ENCODE measurements at places on chromosomes 12 and 14.

DNA sequence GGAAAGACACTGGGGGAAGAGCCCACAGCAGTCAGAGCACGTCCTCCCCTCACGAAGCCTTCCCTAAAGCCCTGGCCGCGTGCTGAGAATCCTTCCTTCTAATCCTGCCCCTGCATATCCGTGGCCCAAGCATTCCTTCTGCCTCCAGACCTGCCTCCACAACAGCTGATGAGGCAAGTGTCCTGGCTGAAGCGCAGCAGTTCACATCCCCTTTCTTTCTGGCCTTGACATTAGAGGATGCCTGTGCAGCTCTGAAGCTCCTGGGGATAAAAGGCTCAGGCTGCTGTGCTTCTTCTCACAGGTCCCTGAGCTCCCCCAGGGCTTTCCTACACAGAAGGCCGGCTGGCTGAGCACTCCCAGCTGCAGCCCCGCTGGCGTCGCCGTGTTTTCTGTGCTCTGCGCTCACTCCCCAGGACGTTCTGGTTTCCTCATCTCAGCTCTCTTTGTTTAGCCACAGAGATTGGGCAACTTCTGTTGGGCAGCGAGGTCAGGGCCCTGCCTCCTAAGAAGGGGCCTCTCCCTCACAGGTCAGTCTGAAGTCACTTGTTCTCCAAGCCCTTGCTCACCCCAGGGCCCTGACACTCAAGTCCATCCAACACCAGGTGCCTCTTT lies 45.8 kb downstream of the NINJ2 start:
- no peak for DNase-seq

DNA sequence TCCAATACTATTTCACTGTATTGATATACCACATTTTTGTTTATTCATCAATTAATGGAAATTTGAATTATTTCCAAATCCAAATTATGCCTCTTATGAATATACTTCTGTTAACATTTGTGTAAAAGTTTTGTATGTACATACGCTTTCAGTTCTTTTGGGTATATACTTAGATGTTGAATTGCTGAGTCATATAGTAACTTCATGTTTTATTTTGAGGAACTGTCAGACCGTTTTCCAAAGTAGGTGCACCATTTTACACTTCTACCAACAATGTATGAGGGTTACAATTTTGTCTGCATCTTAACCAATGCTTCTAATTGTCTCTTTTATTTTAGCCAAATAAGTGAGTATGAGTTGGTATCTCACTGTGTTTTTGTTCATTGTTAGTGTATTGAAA lies 10.2 kb upstream of the CCER1 start:
- DNase-seq: no peak

DNA sequence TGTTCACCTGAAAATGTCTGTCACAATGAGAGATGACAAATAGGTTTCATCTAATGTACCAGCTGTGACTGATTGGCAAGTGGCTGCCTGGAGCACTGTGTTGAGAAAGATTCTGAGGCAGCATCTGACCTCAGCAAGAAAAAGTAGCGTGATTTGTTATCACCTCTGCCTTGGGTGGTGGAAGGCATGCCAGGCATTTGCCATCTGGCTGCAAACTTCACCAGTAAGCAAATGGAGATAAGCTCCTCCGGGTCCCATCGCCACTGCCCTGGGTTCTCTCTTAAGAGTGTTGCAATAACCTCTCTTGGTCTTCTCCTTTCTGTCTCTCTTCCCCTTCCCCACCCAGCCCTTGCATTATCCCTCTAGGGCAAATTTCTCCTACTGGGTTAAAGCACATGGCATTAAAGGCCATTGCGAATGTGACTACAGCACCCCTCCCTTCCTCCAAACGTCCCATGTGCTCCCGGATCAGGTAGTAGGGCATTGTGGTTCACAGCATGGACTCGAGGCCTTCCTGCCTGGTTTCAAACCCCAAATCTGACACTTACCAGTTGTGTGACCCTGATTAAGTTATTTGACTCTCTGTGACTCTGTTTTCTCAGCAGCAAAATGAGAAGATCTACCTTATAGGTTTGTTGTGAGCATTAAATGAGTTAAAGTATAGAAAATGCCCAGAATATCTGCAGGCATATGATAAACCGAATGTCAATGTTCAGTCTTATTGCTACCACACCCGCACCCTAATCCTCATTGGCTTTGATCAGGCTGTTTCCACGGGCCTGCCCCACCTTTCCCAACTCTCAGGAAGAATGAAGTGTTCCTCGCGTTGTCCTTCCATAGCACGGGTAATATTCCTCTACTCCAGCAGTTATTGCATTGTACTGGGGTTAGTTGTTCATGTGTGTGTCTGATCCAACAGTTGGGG lies 8.2 kb upstream of the LGALS3 start:
- DNase-seq: no peak

DNA sequence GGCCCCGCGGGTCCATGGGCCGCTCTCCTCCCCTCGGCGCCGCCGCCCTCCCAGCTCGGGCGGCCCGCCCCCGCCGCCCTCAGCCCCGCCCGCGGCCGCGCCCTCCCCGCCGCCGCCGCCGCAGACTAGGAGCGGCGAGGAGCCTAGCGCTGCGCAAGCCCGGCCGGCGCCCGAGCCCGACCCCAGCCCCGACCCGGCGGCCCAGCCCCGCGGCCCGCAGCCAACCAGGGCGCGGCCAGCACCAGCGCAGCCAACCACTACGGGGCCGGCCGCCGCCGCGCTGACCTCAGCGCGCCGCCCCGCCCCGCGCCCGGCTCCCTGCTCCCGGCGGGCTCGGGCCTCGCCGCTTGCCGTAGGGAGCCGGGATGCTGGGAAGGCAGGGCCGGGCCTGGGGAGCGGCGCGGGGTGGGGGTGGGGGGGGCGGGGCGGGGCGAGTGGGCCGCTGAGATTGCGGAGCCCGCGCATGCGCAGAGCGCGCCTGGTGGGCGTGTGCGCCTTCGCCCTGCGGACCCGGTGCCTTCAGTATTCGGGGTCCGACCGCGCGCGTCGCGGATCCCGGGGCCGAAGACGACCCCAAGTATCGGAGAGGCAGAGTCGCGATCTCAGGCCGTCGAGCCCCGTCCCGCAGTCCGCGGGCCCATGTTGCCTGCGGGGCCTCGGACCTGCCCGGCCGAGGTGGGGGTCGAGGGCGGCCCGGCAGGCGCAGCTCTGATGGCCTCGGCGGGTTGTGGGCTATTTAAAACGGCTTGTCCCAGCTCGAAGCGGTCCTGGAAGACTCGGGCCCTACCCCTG lies at the start of gene CDC42BPB:
TSS of gene CDC42BPB (minus strand) at position 178 of the 792 bp plus-strand sequence. CDS start 376 bp downstream, outside the sequence.
- DNase-seq: peak; percentile 90

- DNase-seq: no peak
Observed at GRCh38 chr12:1217191-1217949, 226.3 kb downstream of the ERC1 start.

GRCh38 chr14:30928462-30928861 lies 54.1 kb downstream of the COCH start:
- no peak for DNase-seq

- DNase-seq: no peak
Observed at GRCh38 chr14:77474479-77475177, 16.7 kb downstream of the AHSA1 start.

GRCh38 chr12:25469861-25470260 lies 83.2 kb downstream of the LMNTD1 start:
- no peak for DNase-seq

DNA sequence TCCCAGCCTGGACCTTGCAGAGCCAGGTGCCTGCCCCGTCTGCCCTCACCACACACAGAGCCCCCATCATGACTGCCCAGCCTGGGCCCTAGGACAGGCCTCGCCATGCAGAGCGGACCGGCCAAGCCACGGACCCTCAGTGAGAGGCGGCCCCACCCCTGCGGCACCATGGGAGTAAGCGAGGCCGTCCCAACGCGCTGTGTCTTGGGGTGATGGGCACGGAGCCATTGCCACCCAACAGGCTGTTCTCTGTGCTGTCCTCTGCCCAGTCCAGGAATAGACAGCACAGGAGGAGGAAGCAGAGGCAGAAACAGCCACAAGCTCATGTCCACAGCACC lies 39.2 kb downstream of the GALNT9 start:
- DNase-seq: no peak

DNA sequence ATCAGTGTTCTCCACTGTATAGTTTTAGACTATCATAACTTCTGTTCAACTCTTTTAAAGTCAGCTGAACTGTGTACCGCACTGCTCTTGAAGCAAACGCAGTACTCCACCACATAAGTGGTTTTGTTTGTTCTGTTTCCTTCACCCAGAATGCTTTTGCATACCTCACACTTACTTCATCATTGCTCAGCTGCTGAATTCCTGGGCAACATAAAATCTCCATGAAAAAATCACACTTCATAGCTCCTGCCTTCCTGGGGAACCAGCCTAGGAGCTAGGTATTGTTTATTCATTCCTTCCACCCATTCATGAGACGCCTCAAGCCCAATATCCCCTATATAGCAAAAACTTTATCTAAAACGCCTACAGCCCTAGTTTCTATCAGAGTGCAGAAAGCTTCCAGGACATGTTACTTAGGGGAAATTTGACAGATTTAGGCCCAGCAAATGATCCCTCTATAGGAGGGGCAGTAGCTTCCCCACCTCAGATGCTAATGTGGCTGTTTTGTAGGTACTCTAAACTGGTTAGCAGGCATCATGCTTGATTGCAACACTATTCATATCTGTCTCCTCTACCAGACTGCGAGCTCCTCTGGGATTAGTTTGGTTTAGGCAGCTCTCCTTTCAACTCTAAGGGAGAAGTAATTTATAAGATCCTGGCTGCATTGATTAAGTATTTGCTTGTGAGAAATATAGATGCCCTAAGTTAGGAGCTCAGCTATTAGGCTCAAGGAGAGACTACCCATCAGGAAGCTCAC lies 44.5 kb downstream of the LRRC9 start:
- DNase-seq: no peak

- DNase-seq: no peak
Observed at GRCh38 chr14:61876362-61877034, 114.3 kb downstream of the SNAPC1 start.

DNA sequence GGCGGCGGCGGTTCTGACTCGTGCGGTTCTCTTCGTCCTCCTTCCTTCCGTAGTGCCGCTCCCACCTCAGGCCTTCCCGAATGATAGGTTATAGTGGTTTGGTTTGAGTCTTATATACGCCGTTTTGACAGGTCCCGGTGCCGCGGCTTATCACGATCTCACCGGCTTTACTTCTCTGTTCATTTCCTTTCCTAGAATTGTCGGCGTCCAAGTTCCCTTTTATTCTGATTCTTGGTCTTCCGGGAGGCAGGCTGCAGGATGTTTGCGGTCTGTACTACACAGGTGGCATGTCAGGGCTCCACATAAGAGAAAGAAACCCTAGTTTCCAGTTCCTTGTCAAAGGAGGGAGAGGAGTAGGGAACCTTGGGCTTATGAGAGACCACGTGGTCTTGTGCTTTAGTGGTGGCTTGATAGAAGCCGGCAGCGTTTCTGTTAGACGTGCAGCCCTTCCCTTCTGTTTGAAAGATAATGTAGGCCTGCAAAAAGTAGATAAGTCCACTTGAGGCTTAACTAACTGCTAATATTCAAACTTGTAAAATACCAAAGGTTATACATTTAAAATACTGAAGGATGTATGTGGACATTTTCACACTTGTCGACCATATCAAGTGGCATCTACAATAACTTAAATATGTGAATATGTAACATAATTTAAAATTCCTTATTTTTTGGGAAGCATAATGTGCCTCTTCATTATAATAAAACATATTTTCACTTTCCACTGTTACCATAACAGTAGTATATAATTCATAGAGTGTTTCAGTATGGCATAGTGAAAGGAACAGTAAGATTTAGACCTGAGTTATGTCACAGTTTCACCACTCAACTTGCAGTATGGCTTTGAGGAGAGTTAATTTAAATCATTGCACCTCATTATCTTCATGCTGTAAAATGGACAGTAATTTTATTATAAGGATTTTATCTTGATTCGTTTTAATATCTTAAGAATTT lies 804 bp downstream of the USP15 start:
- peak; percentile 73 for DNase-seq

- DNase-seq: no peak
Observed at GRCh38 chr12:77678621-77679020, 152.1 kb upstream of the NAV3 start.

GRCh38 chr12:59186451-59186850 lies 266.1 kb upstream of the LRIG3 start:
- no peak for DNase-seq

GRCh38 chr12:107320929-107321631 lies 227.7 kb upstream of the CRY1 start:
- peak; percentile 25 for DNase-seq

DNA sequence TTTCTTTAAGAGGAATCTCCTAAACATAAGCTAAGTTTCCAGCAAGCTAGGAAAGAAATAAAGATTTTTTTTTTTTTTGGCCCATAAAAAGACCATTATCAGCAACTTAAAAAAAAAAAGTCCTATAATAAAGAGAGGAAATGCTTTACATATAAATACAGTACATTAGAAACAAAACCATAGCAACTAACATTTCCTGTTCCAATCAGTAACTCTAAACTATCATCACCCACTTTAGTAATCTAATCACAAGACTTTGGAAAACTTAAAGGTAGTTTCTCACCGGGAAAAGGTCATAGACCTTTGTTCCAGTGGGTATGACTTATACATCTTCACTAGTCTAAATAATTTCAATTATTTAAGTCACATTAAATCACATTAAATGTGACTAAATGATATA lies 11.1 kb downstream of the SPTSSA start:
- no peak for DNase-seq

GRCh38 chr12:20421421-20421820 lies 53.1 kb downstream of the PDE3A start:
- no peak for DNase-seq

- no peak for DNase-seq
Observed at GRCh38 chr14:103732868-103733620, 17.4 kb downstream of the ZFYVE21 start.

- DNase-seq: no peak
Observed at GRCh38 chr12:122681814-122682213, 21.3 kb downstream of the HCAR2 start.

GRCh38 chr12:82650627-82651337 lies 35.9 kb upstream of the TMTC2 start:
- DNase-seq: peak; percentile 54

DNA sequence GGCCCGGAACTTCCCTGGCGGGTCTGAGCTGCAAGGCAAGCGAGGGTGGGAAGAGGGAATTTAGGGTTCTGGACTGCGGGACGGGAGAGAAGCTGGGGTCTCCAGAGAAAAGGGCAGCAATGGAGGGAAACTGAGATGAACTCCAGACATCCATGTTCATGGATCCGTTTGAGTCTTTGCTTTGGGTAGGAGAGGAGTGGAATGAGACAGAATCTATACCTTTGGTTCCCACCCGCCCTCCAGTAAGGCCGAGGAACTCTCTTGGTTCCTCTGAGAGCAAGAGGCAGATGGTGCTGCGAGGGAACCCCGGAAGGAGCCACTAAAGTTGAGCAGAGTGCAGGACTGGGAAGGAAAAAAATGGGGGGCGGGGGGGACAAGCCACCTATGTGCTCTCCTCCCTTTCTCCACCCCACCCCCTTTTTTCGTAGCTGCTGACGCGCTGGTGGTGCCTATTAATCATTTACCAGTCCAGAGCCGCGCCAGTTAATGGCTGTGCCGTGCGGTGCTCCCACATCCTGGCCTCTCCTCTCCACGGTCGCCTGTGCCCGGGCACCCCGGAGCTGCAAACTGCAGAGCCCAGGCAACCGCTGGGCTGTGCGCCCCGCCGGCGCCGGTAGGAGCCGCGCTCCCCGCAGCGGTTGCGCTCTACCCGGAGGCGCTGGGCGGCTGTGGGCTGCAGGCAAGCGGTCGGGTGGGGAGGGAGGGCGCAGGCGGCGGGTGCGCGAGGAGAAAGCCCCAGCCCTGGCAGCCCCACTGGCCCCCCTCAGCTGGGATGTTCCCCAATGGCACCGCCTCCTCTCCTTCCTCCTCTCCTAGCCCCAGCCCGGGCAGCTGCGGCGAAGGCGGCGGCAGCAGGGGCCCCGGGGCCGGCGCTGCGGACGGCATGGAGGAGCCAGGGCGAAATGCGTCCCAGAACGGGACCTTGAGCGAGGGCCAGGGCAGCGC lies 1.2 kb downstream of the SSTR1 start:
- DNase-seq: no peak

All from ACHN (cell line).